ENCODE measurements at places on chromosomes 2 and 18.

GRCh38 chr18:9594823-9595596, 19.3 kb downstream of the PPP4R1 start:
- DNase-seq: no peak

DNA sequence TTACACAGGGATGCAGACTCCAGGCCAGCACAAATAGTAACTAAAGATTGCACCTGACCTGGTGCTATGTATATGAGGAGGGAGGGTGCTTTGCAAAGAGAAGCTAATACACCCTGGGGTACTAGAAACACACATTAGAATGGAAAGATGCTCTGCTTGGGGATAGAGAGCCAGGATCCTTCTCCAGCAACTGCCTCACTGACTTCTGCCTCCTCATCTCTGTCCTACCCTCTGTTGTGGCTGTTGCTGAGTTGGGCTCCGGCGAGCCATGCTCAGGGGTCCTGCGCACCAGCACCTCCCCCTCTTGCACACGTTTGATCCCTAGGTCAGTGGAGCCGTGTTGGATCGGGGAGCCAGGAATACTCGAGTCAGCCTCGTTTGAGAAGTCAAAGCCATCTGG, 23.7 kb upstream of the ORC2 start:
- DNase-seq: no peak

DNA sequence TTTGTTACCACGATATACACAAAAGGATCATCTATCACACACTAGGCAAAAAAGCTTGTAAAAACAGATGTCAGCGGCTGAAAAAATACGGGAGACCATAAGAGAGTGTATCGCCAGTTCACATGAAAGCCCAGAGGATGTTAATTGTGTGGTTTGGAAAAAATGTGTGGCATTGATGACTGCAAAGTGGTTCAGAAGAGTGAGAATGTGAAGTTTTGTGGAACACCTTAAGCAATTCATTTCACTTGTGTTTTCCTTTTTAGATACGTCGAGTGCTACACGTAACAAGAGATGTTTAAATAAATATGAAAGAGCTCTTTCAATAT, 61.7 kb upstream of the DAPL1 start:
- no peak for DNase-seq

- DNase-seq: no peak
These were observed 184.7 kb downstream of the SATB2 start for GRCh38 chr2:199273042-199273511.

- DNase-seq: no peak
These were observed 1220.2 kb upstream of the ACVR2A start for GRCh38 chr2:146624430-146625160.

GRCh38 chr2:111897924-111898702, at the start of gene MERTK:
Gene MERTK, plus strand, starts transcription at chr2:111898607. Its CDS starts 129 bp downstream, at chr2:111898736.
- peak; percentile 86 for DNase-seq
